ENCODE measurements at places on chromosomes 11 and 22.

- no peak for DNase-seq
These were observed 3.6 kb upstream of the CCND1 start for GRCh38 chr11:69637198-69637940.

DNA sequence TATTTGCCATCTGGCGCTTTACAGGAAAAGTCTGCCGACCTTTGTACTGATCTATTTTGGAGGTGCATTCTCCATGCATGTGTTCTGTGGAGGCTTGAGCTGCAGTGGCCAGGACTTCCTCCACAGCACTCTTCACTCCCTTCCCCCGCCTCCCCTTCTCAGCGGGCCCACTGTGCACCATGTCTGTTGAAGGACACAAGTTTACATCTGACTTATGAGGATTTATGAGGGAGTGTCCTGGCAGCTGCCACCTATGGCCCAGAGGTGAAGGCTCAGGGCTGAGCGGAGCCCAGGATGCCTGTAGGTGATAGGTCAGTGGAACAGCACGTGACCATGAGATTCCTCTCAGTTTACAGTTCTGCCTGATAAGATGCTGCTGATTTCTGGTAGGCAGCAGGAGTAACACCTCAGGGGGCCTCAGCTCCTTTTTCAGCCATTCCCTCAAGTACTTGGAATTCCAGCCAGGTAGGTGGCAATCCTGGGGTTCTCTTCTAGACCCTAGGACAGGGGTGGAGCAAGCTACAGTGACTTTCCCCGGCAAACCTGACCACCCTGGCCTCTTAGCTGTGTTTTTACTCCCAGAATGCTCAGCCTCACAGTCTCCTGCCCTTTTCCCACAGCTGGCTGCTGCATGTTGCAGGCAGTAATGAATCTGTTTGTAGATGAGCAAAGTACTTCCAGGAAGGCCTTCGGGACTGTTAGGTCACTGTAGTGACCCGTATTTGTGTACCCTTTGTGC is 59.9 kb downstream of the PPFIBP2 start:
- no peak for DNase-seq

DNA sequence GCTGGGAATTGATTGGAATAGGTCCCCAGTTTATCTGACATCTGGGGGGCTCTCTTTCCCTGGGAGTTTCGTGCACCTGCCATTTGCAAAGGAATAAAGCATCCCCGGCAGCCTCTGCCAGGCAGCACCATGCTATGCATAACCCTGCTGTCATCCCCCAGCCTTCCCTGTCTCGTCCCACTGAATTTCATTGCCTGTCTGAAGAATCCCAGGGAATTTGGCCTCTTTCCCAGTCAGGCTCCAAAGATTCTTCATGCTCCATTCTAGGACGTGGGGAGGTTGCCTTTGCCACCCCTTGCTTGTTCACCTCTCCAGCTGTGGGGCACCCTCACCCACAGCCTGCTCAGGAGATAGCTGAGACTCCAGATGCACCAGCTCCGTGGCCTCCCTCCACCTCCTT is 195.1 kb upstream of the TBCEL start:
- no peak for DNase-seq

- no peak for DNase-seq
These were observed 34.4 kb upstream of the CD5 start for GRCh38 chr11:61067782-61068446.

DNA sequence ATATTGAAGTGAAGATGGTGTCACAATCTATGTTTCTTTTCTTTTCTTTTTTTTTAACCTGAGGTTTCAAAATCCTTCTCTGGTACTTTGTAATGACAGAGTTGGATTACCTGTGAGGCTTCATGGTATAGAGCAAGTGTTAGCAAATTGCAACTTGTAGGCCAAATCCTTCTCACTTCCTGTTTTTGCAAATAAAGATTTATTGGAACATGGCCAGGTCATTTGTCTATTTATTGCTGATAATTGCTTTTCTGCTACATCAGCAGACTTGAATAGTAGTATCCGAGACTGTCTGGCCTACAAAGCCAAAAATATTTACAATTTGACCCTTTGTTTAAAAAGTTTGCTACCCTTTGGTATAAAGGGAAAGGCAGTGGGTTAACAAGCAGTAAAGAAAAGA is 1059.4 kb upstream of the CCDC90B start:
- no peak for DNase-seq

DNA sequence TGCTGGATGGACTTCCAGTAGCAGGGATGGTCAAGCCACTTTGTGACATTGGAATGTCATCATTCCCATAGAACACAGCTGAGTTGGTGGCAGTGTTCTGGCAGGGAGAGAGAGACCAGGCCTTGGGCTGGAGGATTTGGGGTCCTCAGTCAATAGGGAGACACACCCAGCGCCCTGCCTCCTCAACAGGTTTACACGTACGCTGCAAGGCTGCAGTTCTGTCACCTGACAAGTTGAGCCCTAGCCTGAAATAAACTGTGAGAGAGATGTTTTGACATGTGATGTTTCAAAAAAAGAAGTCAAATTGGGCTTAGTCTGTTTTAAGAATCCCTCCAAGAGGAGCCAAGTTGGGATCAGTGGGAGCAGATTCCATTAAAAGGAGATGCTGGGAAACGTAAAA is 42.9 kb upstream of the CRYBB3 start:
- no peak for DNase-seq

GRCh38 chr22:36986242-36986821 is 32.9 kb downstream of the TST start:
- DNase-seq: no peak

DNA sequence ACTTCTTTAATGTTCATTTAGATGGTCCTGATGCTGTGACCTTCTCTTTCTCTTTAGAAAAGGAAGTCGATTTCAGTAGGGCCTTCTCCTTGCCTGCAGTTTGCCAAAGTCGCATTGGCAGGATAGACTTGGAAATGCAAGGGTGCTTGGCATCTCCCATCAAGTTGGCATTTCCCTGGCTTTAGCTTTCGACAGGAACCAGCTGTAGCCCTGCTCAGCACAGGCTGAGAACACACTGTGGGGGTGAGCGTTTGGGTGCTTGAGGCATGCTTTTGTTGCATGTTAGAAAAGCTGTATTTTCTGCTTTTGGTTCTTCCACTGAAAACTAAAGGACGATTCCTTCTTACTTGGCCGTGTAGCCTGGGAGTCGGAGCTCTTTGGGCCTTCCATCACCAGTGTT is 37.7 kb downstream of the LDLRAD3 start:
- no peak for DNase-seq

GRCh38 chr22:37301144-37301830 is 19.0 kb downstream of the CYTH4 start:
- no peak for DNase-seq

DNA sequence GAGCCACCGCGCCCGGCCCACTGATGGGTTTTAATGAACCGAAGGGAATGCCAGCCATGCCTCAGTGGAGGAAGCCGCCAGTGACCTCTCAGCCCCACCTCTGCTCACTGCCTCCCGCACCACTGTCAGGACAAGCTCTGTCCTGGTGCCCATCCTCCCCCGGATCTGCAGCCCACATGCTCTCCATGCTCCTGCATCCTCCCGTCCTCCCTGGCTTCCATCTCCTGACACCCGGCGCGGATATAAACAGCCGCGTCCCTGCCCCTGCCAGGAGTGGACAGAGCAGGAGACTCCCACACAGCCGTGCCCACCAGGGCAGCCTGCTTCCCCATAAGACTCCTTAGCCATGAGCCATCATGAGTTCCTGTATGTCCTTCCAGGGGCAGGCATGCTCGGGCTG is 26.9 kb downstream of the MACROD1 start:
- DNase-seq: no peak

GRCh38 chr11:93543292-93543977 is at the start of gene SMCO4:
TSS of gene SMCO4 (minus strand) at chr11:93543391. CDS start at chr11:93479189, 64,202 bp downstream.
- peak; percentile 46 for DNase-seq

GRCh38 chr22:50678218-50678650 is 5.6 kb downstream of the SHANK3 start:
- DNase-seq: no peak

GRCh38 chr22:39524753-39525657 is 4.6 kb downstream of the ATF4 start:
- DNase-seq: no peak

DNA sequence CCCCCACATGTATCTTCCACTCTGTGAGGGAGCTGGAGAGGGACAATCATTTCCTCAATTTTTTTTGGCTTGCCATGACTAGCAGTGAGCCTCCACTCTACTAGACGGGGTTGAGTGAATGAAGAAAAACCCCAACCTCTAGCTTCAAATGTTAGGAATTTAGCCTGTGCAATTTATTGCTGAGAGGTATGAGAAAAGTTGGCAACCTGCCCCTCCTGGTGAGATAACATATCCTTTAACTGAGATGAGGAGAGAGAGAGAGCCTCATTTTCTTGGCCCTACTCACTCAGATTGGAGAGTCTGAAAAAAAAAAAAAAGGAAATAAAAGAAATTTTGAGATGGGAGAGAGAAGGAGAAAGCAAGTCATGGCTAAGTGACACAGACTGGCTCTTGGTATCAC is 218.2 kb upstream of the CARD18 start:
- DNase-seq: no peak

GRCh38 chr11:370070-370941 is 1.0 kb downstream of the B4GALNT4 start:
- DNase-seq: no peak

DNA sequence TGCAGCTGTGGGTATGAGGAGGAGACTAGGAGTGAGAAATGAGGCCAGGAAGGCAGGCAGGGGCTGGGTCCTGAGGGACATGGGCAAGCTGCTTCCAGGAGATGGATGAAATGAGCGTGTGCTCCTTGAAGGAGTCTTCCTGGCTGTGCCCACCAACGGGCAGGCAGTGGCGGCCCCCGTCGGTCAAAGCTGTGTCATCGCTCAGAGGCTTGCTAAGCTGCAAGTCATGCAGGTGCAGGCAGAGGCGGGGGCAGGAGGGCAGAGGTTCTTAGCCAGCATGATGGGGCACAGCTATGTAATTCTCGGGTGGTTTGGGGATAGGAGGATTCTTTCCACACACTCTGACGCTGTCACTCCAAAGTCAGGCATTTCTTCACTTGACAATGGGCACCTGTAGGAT is 12.5 kb upstream of the PEX26 start:
- no peak for DNase-seq

Measured in activated CD8-positive, alpha-beta memory T cell treated with anti-CD3 and anti-CD28 coated beads for 1 hour (primary cell).